ENCODE measurements at places on chromosomes 16 and 17. TPM values are rescaled to one million over a fixed set of nuclear protein-coding genes. Genes with fewer than 3 reads are reported as not detected.
A peak's percentile ranks its signal among the peaks of the same experiment; 100 is the strongest.

DNA sequence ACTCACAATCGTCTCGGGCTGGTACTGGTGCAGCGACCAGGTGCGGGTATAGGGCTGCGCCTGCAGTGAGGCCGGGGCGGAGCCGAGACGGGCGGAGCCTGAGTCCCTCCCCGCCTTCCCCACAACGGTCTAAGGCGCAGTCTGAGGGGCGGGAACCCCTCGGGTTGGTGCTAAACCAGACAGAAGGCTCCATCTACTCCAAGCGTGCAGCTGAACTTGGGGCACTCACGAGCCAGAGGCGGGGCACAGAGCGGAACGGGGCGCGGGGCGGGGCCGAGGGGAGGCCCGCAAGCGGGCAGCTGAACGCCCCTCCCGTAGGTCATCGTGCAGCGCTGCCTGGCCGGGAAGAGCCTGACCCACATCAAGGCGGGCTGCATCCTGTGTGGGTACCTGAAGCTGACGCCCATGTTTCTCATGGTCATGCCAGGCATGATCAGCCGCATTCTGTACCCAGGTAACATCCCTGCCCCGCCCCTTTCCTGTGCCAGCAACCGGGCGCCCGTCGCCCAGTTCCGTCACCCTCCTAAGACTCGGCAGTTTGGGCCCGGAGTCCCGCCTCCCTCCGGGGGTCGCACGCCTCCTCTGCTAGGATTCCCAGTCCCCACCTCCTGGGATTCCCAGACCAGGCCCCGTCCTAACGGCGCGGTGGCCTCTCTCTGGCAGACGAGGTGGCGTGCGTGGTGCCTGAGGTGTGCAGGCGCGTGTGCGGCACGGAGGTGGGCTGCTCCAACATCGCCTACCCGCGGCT is 5.0 kb downstream of the SLC5A2 start:
- peak overlapping the region; percentile 52 for H3K4me3 ChIP-seq
- DNase-seq = no peak
- no peaks in the 10 kb centered on the region for H3K36me3 ChIP-seq
- H3K4me1 ChIP-seq = 0 out of 2 replicates have a peak, but pooled peaks cover 3% of the 10 kb centered on the region

DNA sequence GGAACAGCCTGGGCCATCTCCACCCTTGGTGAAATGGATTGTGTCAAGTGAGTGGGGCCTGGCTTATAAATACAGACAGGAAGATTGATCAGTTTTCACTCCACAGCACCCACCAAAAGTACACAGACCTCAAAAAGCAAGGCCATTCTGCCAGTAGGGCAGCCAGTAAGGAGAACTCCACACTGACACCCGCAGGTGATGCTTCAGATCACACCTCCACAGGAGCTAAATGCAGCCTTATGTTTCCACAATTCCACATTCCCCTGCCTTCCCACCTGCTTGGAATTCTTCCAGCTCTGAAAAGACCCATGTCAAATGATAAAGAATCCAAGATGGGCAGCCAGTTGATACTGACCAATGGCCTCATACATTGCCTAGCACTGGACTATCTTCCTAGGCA is 191.1 kb downstream of the ZFHX3 start:
- peaks cover 6% of the 10 kb centered on the region for H3K4me1 ChIP-seq
- no peaks in the 10 kb centered on the region for H3K27me3 ChIP-seq
- no peaks in the 10 kb centered on the region for H3K36me3 ChIP-seq
- no peak for DNase-seq
- H3K4me3 ChIP-seq = no peak overlapping the region
- no peak overlapping the region for H3K27ac ChIP-seq

- H3K4me1 ChIP-seq = no peaks in the 10 kb centered on the region
- no peak for DNase-seq
- H3K4me3 ChIP-seq = no peak overlapping the region
- H3K27ac ChIP-seq = no peak overlapping the region
- peaks cover 1% of the 10 kb centered on the region for H3K27me3 ChIP-seq
- H3K36me3 ChIP-seq = no peaks in the 10 kb centered on the region
Observed at GRCh38 chr17:56545106-56545505, 48.4 kb upstream of the NOG start.

- H3K27me3 ChIP-seq = no peaks in the 10 kb centered on the region
- no peak overlapping the region for H3K4me3 ChIP-seq
- H3K27ac ChIP-seq = no peak overlapping the region
- DNase-seq = no peak
- H3K4me1 ChIP-seq = no peaks in the 10 kb centered on the region
Observed at GRCh38 chr17:14381606-14382005, 80.7 kb downstream of the HS3ST3B1 start.

- H3K4me3 ChIP-seq = no peak overlapping the region
- H3K27ac ChIP-seq = no peak overlapping the region
- H3K27me3 ChIP-seq = no peaks in the 10 kb centered on the region
- H3K4me1 ChIP-seq = no peaks in the 10 kb centered on the region
- DNase-seq = no peak
- no peaks in the 10 kb centered on the region for H3K36me3 ChIP-seq
Observed at GRCh38 chr16:74140557-74140956, 156.1 kb upstream of the PSMD7 start.

- peaks cover 4% of the 10 kb centered on the region for H3K4me1 ChIP-seq
- H3K36me3 ChIP-seq = no peaks in the 10 kb centered on the region
- H3K27ac ChIP-seq = no peak overlapping the region
- no peak for DNase-seq
- H3K27me3 ChIP-seq = no peaks in the 10 kb centered on the region
Observed at GRCh38 chr17:80649672-80650330, 105.2 kb downstream of the RPTOR start.

GRCh38 chr16:28901862-28902261 is 23.2 kb downstream of the RABEP2 start:
- H3K4me1 ChIP-seq = no peaks in the 10 kb centered on the region
- no peak for DNase-seq
- H3K27ac ChIP-seq = no peak overlapping the region

- no peak for DNase-seq
- H3K27me3 ChIP-seq = no peaks in the 10 kb centered on the region
- no peak overlapping the region for H3K4me3 ChIP-seq
- no peaks in the 10 kb centered on the region for H3K4me1 ChIP-seq
- H3K36me3 ChIP-seq = no peaks in the 10 kb centered on the region
Observed at GRCh38 chr17:55829995-55830612, 79.3 kb downstream of the PCTP start.

ZNF276 gene
- total RNA-seq = 22.3 TPM

RAPGEFL1 gene
- 3.2 TPM for total RNA-seq

MAP2K6 gene
- 24.6 TPM for total RNA-seq

TMED6 gene
- total RNA-seq = 0.48 TPM

LPO gene
- not detected for total RNA-seq
